Activated CD4-positive, alpha-beta T cell treated with anti-CD3 and anti-CD28 coated beads, Interleukin-2, Interleukin-6, amounts not matched to agents 100 ng/mL and 50 ng/mL, durations not matched to agents 16 hours and 8 hours (primary cell): ENCODE measurements at places on chromosomes 6 and 20.

GRCh38 chr6:166467436-166468000, 84.8 kb upstream of the MPC1 start:
- no peak for DNase-seq

DNA sequence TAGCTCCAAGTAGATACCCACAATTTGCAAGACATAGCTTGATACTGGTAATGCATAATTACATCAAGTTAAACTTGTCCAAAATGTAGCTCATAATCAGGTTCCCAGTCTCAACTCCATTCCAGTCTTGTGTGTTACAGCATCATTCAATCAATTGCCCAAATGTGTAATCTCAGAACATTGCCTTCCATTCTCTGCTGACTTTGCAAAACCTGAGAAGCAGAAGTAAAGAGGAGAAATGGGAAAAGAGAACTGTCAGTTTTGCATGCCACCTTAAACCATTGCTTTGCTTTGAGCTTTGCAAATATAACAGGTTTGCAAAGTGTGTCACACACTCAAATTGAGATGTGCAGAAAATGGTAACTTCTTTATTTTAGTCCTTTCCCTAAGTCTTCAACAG, 40.3 kb upstream of the CNKSR3 start:
- DNase-seq: no peak

GRCh38 chr6:124753001-124753400, 209.2 kb upstream of the RNF217 start:
- no peak for DNase-seq

- DNase-seq: no peak
Measured at GRCh38 chr6:11307226-11307625, 74.8 kb upstream of the NEDD9 start.

DNA sequence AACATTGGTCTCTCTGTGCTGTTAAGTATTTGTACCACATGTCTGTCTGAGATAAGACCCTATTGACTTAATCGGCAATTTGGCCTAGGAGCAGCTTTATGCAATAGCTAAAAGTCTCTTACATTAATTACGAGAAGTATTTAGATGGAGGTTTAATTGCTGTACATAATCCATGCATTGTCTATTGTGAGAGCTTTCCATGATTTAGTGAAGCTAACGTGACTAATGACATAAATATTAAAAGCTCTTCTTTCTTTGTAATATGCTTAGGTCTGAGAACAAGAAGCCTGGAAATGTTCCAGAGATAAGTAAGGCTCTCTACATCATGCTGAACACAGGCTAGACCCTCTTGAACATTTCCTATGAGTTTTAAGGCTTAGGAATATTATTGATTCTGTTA, 32.7 kb upstream of the FAM83B start:
- DNase-seq: no peak

DNA sequence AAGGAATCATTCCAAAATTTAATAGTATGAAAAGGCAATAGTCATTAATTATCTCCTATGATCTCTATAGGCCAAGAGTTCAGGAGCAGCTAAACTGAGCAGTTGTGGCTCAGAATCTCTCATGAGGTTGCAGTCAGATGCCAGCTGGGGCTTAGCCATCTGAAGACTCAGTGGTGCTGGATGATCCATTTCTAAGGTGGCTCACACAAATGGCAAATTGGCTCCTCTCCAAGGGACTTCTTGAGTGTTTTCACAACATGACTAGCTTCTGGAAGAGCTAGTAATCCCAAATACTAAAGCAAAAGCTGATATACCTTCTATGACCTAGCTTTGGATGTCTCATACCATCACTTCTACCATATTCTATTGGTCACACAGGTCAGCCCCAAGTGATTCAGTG, 104.2 kb downstream of the HAO1 start:
- no peak for DNase-seq

- no peak for DNase-seq
Measured at GRCh38 chr20:51195419-51195901, 172.6 kb upstream of the KCNG1 start.

GRCh38 chr6:126880964-126881363, 237.5 kb upstream of the RSPO3 start:
- DNase-seq: no peak

GRCh38 chr20:24149881-24150307, 161.3 kb upstream of the GGTLC1 start:
- DNase-seq: no peak
